ENCODE measurements at places on chromosomes 4 and X.

DNA sequence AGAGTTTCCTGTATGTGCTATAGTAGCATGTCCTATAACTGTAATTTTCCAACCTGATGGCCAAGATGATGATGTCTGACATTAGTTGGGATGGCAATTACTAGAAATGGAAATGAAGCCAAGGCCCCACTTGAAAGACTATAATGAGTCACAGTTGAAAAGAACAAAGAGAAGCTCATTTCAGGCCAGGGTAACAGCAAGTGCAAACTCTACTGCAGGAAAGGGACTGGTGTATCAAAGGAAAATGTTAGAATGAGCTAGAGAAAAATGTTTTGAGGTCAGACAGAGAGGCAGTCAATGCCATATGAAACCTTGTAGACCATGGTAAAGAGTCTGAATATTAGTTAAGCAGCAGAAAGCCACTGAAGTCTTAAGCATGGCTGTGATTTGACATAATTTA is 146.2 kb upstream of the SH3RF1 start:
- H3K36me3 ChIP-seq, result no peaks in the 10 kb centered on the region
- H3K4me3 ChIP-seq, result no peak overlapping the region
- no peak overlapping the region for H3K27ac ChIP-seq
- no peak for DNase-seq
- H3K4me1 ChIP-seq, result peaks cover 5% of the 10 kb centered on the region
- H3K27me3 ChIP-seq, result no peaks in the 10 kb centered on the region

- DNase-seq, result peak; percentile 72
- H3K4me1 ChIP-seq, result no peaks in the 10 kb centered on the region
- 0 out of 2 replicates have a peak overlapping the region, but pooled peaks have one; percentile 9 for H3K27ac ChIP-seq
- H3K36me3 ChIP-seq, result no peaks in the 10 kb centered on the region
- H3K4me3 ChIP-seq, result no peak overlapping the region
Measured at GRCh38 chrX:2423282-2423681, 77.5 kb downstream of the DHRSX start.

GRCh38 chr4:52600275-52600674 is 58.8 kb downstream of the USP46 start:
- H3K36me3 ChIP-seq, result no peaks in the 10 kb centered on the region
- H3K4me1 ChIP-seq, result no peaks in the 10 kb centered on the region
- DNase-seq, result no peak
- no peak overlapping the region for H3K4me3 ChIP-seq

DNA sequence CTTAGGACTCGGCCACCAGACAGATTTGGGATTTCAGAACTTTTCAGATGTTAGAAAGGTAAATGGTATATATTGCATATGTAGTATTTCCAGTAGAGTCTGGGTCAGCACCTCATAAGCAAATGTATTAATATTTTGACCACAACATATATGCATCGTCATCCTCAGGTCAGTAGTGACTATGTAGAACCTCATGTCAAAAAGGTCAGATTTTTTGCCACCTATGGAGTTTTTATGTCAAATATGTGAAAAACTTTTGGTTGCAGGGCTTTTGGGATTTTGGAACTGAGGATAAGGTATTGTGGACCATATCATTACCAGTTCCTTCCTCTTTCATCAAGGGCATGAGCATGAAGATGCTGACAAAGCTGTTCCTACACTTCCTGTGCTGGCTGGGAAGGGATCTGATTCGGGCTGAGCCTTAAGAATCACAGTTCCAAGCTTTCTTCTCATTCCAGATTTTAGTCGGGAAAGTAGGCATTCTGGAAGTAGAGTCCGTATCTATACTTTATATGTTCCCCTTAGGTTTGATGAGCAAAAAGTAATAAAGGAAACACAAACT is 183.0 kb upstream of the PGRMC2 start:
- H3K4me1 ChIP-seq, result peaks cover 19% of the 10 kb centered on the region
- DNase-seq, result no peak
- H3K27ac ChIP-seq, result no peak overlapping the region
- no peak overlapping the region for H3K4me3 ChIP-seq
- no peaks in the 10 kb centered on the region for H3K36me3 ChIP-seq

- peaks cover 10% of the 10 kb centered on the region for H3K36me3 ChIP-seq
- peak overlapping the region; percentile 66 for H3K27ac ChIP-seq
- H3K4me3 ChIP-seq, result no peak overlapping the region
- H3K4me1 ChIP-seq, result peaks cover 28% of the 10 kb centered on the region
- peak; percentile 58 for DNase-seq
Measured at GRCh38 chr4:98290511-98290910, 29.3 kb downstream of the RAP1GDS1 start.

- no peak overlapping the region for H3K27ac ChIP-seq
- H3K36me3 ChIP-seq, result no peaks in the 10 kb centered on the region
- H3K4me3 ChIP-seq, result no peak overlapping the region
- no peaks in the 10 kb centered on the region for H3K4me1 ChIP-seq
- H3K27me3 ChIP-seq, result no peaks in the 10 kb centered on the region
- no peak for DNase-seq
Measured at GRCh38 chrX:626745-627509, 3.7 kb upstream of the SHOX start.

DNA sequence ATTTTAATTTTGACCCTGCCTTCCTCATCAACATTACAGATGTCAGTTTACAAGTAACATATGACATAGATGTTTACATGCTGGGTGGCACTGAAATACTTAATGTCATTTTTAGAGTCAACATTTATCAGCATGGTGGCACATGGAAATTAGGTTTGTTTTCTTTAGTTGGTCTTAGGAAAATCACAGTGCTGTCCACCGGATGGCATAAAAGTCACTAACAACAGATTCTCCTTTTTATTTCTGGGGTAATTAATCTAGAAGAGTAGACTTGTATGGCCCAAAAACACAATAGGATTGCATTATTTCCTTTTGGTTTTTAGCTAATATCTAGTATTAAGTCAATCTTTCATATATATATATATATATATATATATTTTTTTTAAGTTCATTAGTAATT is 88.6 kb upstream of the HHIP start:
- H3K4me1 ChIP-seq, result no peaks in the 10 kb centered on the region
- no peaks in the 10 kb centered on the region for H3K27me3 ChIP-seq
- no peaks in the 10 kb centered on the region for H3K36me3 ChIP-seq
- no peak overlapping the region for H3K4me3 ChIP-seq

DNA sequence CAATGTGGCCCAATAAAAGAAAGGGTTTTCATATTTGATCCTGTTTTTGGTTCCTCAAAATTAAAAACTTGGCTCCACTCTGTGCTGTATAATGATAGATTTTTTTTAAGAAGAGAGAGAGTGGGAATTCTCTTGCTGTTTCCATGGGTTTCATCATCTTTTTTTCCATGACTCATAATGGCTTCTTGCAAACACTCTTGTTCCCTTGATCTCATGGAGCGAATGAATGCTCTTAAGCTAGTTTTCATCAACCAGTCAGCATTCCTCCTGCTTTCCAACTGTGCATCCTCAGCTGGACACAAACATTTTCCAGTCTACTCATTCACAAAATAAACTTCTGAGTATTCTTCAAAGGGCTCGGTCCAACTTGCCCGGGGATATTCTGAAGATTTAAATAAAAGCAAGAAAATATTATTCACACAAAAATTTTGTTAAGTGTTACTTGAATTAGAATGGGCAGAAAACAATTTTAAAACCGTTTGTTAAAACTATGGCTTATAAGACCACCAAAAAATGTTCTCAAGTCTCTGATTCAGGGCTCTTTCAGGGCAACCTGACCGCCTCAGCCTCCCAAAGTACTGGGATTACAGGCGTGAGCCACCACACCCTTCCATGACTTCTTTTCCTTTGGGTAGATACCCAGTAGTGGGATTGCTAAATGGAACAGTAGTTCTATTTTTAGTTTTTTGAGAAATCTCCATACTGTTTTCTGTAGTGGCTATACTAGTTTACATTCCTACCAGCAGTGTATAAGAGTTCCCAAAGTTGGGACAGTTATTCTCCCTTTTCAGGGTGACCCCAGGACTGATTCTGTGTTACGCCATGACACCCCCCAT is 64.7 kb downstream of the TMEM156 start:
- peak overlapping the region; percentile 95 for H3K27ac ChIP-seq
- peak; percentile 92 for DNase-seq
- no peaks in the 10 kb centered on the region for H3K27me3 ChIP-seq
- no peak overlapping the region for H3K4me3 ChIP-seq

GRCh38 chrX:18973527-18974192 is 10.3 kb downstream of the PHKA2 start:
- no peak overlapping the region for H3K4me3 ChIP-seq
- no peaks in the 10 kb centered on the region for H3K36me3 ChIP-seq
- no peaks in the 10 kb centered on the region for H3K27me3 ChIP-seq
- DNase-seq, result no peak

DNA sequence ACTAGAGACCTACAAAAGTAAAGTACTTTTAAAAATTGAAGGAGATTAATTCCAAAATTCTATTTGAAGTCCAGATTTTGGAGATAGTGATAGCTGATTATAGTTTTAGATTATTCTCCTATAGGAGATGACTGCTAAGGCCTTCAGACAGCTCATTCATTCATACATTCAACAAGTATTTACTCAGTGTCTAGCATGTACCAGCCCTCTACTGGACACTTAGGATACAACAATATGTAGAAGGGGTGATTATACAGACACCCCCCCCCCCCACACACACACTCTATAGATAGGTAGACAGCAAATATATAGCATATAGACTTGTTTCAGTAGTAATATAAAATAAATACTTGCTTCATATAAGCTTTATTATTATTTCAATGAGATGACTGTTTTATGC is 60.4 kb upstream of the TAF9B start:
- no peak overlapping the region for H3K4me3 ChIP-seq
- H3K27me3 ChIP-seq, result no peaks in the 10 kb centered on the region
- peak; percentile 26 for DNase-seq
- no peak overlapping the region for H3K27ac ChIP-seq
- H3K36me3 ChIP-seq, result no peaks in the 10 kb centered on the region

GRCh38 chrX:68659385-68659784 is 11.9 kb downstream of the STARD8 start:
- DNase-seq, result no peak
- H3K4me3 ChIP-seq, result no peak overlapping the region
- H3K27me3 ChIP-seq, result no peaks in the 10 kb centered on the region
- H3K36me3 ChIP-seq, result no peaks in the 10 kb centered on the region

DNA sequence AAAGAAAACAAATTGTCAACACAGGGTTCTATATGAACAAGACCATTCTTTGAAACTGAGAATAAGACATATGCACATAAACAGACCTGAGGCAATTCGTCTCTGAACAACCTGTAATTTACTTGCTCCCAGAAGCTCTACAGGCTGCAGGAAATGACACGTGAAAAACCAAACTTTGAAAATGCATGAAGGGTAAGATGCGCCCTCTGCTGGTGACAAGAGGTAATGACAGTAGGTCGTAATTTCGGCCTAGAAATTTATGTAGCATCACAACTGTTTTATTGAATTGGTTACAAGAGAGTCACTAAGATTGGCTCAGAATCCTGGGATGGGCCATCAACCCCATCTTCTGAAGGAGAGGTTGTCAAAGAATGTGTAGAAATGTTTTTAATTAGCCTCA is 276.5 kb downstream of the PPP4R3C start:
- no peak overlapping the region for H3K27ac ChIP-seq
- H3K36me3 ChIP-seq, result no peaks in the 10 kb centered on the region
- H3K4me3 ChIP-seq, result no peak overlapping the region
- peak; percentile 45 for DNase-seq
- H3K4me1 ChIP-seq, result no peaks in the 10 kb centered on the region

DNA sequence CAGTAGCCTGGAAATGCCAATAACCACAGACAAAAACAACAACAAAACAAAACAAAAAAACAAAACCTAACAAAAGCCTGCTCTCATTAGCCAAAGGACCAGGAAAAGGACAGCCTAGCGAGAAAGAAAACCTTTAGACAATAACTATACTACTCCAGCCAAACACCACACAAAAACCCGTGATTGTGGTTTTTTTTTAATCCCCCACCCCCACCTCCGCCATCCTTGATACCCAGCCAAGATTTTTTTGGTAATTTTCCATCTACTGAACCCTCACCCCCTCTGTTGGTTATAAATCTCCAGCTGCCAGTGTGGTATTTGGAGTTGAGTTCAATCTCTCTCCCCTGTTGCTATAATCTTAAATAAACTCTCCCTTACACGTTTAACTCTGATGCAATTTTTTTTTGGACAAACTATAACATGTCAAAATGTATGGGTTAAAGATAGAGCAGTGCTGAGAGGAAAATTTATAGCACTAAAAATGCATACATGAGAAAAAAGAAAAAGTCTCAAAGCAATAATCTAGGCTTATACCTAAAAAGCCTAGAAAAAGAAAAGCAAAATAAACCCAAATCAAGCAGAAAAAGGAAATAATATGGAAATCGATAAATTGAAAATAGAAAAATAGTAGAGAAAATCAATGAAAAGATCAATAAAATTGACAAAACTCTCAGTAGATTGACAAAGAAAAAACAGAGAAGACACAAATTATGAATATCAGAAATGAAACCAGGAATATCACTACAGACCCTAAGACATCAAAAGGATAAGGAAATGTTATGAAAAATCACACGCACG is 83.7 kb downstream of the NAT8L start:
- DNase-seq, result no peak
- H3K27me3 ChIP-seq, result no peaks in the 10 kb centered on the region
- H3K36me3 ChIP-seq, result no peaks in the 10 kb centered on the region
- no peak overlapping the region for H3K4me3 ChIP-seq
- H3K4me1 ChIP-seq, result no peaks in the 10 kb centered on the region
- H3K27ac ChIP-seq, result no peak overlapping the region

- H3K36me3 ChIP-seq, result no peaks in the 10 kb centered on the region
- no peak overlapping the region for H3K27ac ChIP-seq
- no peaks in the 10 kb centered on the region for H3K27me3 ChIP-seq
Measured at GRCh38 chrX:129125122-129125914, 398.0 kb downstream of the SMARCA1 start.

- no peak overlapping the region for H3K4me3 ChIP-seq
- DNase-seq, result no peak
- no peaks in the 10 kb centered on the region for H3K27me3 ChIP-seq
- no peaks in the 10 kb centered on the region for H3K36me3 ChIP-seq
- no peaks in the 10 kb centered on the region for H3K4me1 ChIP-seq
- no peak overlapping the region for H3K27ac ChIP-seq
Measured at GRCh38 chrX:4253092-4253491, 539.6 kb upstream of the PRKX start.

DNA sequence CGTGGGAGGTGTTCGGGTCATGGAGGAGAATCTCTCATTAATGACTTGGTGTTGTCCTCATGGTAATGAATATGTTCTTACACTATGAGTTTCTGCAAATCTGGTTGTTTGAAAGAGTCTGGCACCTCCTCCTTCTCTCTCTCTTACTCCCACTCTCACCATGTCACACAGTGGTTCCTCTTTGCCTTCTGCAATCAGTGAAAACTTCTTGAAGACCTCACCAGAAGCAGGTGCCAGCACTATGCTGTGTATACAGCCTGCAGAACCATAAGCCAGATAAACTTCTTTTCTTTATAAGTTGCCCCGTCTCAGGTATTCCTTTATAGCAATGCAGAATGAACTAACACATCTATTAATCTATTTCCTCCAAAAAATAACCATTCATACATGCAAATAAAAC is 275.0 kb downstream of the ANTXR2 start:
- H3K27ac ChIP-seq, result no peak overlapping the region
- no peaks in the 10 kb centered on the region for H3K36me3 ChIP-seq
- DNase-seq, result no peak
- no peaks in the 10 kb centered on the region for H3K27me3 ChIP-seq

GRCh38 chrX:63746278-63746677 is 38.7 kb downstream of the ARHGEF9 start:
- no peaks in the 10 kb centered on the region for H3K27me3 ChIP-seq
- no peak overlapping the region for H3K27ac ChIP-seq
- peaks cover 15% of the 10 kb centered on the region for H3K4me1 ChIP-seq
- H3K36me3 ChIP-seq, result no peaks in the 10 kb centered on the region
- no peak for DNase-seq

GRCh38 chrX:140701480-140701879 is 8.1 kb upstream of the LINC00632 start:
- no peaks in the 10 kb centered on the region for H3K4me1 ChIP-seq
- H3K27ac ChIP-seq, result no peak overlapping the region
- no peaks in the 10 kb centered on the region for H3K27me3 ChIP-seq
- H3K4me3 ChIP-seq, result no peak overlapping the region
